ENCODE measurements at places on chromosomes 6 and 20.
A peak's percentile ranks its signal among the peaks of the same experiment; 100 is the strongest.

GRCh38 chr6:15501826-15502445 lies 160.9 kb downstream of the DTNBP1 start:
- DNase-seq: no peak

GRCh38 chr6:137339929-137340559 lies 120.9 kb upstream of the IFNGR1 start:
- no peak for DNase-seq

- no peak for DNase-seq
Observed at GRCh38 chr6:137882225-137882961, 15.3 kb downstream of the TNFAIP3 start.

DNA sequence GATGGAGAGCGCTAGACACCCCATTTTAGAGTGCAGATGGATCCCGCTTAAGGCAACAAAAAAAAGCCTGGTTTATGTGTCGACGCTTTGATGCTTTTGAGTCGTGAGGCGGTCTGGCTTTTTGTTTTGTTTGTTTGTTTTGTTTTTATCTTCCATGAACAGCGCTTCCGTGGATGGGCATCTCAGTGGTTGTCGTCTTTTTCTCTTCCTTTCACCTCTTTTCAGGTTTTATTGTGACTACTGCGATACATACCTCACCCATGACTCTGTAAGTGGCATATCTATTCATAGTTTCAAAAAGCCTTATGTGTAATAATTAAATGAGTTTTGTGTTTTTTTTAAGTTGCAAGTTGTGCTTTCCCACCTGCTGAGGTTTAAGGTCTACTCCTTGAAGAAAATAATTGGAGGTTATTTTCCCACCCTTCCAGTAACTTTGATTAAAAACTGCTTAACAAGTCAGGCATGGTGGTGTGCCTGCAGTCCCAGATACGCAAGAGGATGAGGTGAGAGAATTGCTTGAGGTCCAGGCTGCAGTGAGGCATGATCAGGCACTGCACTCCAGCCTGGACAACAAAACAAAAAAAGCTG lies 476 bp downstream of the SNRPC start:
- DNase-seq: no peak

GRCh38 chr6:44258921-44259320 lies 1.6 kb upstream of the SLC35B2 start:
- DNase-seq: no peak

- DNase-seq: no peak
Observed at GRCh38 chr6:3137057-3137777, 18.7 kb downstream of the BPHL start.

DNA sequence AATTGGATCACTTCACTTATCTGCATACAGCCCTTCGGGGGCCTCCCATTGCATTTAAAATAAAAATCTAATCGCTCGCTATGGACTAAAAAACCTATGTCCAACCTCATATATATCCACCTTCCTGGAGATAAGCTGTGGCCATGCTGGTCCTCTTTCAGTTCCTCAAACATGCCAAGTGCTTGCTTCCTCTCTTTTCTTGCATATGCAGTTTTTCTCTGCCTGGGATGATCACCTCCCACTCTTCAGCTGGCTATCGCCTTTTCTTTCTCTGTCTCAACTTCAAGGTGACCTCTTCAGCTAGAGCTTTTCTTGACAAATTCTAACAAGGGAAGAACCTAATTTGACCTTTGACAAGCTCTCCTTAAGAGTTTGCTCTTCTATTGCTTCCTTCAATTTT lies 5.6 kb upstream of the TFB1M start:
- DNase-seq: no peak

DNA sequence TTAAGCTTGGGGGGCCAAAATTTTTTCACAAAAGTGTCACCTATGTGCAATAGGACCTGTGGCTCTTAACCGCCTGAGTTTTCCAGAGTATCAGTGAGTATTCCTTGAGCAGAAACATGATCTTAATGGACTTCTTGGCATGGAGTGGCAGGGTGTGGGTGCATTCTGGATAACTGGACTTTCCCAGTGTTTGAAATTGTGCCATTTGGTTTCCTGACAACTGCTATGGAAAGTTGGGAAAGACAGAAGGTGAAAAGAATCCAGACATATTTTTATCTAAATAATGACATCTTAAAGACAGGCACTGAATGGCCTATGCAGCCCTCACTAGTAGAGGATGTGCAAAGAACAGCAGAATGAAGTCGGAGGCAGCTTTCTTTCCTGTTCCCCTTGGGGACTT lies 34.3 kb upstream of the ADTRP start:
- DNase-seq: no peak

GRCh38 chr20:19320005-19320404 lies 107.6 kb downstream of the SLC24A3 start:
- no peak for DNase-seq

GRCh38 chr6:131948692-131949619 lies 2.2 kb downstream of the CCN2 start:
- DNase-seq: no peak

DNA sequence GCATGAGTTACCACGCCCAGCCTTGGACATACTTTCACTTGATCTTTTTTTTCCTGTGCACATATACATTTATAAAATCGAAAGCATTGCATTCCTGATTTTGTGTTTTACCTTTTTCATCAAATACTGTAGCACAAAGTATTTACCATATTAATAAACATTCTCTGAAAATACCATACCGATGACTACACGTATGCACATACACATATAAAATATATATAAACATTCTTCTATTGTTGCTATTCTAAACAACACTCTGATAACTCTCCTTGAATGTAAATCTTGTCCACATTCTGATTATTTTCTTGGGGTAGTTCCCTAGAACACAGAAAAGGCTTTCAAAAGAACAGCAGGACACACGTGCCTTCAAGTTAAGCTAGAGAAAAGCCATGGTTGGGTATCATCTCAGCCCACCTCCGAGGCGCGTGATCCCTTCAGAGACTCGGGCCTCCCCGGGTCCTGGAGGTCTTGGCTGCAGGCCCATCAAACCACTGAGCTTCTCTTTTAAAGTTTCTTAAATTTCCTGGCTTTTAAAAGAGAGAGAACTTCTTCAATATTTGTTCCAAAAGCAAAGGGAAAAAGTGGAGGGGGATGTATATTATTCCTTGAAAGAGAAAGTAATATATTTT lies 198.1 kb downstream of the MYLK4 start:
- DNase-seq: no peak

- no peak for DNase-seq
Observed at GRCh38 chr6:147614501-147614900, 106.0 kb downstream of the SAMD5 start.

GRCh38 chr6:82410151-82410648 lies 46.6 kb downstream of the TPBG start:
- no peak for DNase-seq

- DNase-seq: no peak
Observed at GRCh38 chr6:85278466-85279035, 171.3 kb upstream of the NT5E start.

DNA sequence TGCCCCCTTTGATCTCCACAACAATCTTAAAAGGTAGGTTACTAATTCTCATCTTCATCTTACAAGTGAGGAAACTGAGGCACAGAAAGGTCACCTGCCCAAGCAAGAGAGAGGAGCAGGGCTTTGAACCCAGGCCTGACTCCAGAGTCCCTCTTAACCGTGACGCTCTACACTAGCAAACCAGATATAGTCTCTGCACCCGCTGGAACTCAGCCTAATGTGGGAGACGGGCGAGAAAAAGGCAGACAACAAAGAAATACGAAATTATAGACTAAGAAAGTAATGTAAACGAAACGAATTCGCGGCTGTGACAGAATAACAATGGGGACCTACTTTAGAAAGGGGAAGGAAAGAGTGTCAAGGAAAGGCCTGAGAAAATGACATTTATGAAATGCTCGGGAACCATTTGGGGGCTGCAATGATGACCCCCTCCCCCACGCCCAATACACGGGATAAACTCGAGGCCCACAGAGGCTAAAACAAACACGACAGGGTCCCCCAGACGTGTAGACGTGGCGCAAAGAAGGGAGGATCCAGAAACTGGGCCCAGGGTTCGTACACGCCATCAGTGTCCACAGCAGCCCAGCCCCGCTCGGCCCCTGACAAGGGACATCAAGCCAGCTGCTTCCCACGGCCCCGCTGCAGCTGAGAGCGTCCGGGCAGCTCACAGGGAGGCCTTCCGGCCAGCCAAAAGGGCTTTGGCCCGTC lies 637 bp downstream of the TRPC4AP start:
- no peak for DNase-seq

GRCh38 chr20:29079769-29080690 lies 2177.4 kb upstream of the DEFB115 start:
- DNase-seq: no peak

- no peak for DNase-seq
Observed at GRCh38 chr20:63774306-63774705, 34.7 kb downstream of the SLC2A4RG start.

DNA sequence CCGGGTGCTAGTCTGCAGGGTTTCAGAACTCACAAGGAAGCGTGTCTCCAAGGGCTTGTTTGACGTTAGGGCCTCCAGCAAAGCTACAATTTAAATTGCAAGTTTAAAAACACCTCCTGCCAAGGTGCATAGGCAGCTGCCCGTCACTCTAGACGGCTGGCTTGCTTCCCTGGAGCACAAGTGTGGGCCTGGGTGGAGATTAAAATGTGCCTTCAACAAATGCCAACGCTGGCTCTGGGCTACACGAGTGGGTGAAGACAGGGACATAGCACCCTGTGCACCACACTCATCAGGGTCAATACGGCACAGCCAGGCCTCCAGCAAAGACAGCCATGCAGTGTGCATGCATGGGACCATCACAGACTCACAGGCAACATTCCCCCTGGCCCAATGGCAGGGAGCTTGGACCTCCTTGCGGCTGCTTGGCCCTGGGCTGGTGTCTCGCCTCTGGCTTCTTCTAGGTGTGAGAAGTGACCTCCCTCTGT lies 48.4 kb upstream of the FRMD1 start:
- no peak for DNase-seq

DNA sequence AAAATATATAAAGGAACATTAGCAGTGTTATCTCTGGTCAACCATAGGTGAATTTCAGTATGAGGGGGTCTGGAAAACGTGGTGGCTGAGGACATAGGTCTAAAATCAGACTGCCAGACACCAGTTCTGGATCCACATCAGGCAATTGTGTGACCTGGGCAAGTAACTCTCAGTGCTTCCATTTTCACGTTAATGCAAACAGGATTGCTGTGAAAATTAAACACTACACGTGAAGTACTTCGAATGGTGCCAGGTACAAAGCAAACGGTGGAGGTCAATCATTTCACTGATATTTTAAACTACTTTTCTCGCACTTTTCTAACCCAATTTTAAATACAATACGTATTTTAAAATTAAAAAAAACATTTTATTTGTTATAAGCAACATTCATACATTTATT lies 315.7 kb downstream of the TRDN start:
- peak; percentile 83 for DNase-seq

DNA sequence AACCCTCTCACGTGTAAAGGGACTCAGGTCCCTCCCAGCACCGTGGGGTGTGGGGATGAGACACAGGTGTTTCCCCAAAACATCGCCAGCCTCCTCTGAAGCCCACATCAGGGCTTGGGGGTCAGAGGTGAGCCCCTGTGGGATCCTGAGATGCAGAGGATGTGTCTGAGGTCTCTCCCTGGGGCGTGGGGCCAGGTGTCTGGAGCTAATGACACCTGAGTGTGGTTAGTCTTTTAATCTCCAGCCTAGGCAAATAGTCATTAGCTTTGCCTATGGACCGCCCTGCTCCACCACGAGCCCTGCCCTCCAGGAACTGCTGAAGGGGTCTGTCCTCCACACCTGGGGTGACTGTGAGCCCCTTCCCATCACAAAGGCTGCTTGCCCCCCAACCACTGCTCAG lies 1.7 kb downstream of the SRMS start:
- DNase-seq: no peak

DNA sequence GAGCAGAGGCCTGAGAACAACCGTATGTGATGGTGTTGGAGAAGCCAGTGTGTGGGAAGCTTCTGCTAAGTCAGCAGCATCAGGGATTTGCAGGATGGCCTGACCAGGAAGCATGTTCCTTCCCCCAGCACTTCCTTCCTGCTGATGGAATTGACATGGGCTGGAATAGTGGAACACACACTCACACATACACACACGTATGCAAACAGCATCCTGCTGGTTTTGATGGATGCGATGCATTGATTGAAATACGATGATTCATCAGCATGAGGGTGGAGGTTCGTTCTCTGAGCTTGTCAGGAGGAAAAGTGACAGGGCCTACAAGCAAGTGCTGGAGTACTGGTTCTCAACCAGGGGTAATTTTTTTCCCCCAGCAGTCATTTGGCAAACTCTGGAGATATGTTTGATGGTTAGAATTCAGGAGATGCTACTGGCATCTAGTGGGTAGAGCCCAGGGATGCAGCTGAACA lies 229.1 kb downstream of the NFATC2 start:
- no peak for DNase-seq

DNA sequence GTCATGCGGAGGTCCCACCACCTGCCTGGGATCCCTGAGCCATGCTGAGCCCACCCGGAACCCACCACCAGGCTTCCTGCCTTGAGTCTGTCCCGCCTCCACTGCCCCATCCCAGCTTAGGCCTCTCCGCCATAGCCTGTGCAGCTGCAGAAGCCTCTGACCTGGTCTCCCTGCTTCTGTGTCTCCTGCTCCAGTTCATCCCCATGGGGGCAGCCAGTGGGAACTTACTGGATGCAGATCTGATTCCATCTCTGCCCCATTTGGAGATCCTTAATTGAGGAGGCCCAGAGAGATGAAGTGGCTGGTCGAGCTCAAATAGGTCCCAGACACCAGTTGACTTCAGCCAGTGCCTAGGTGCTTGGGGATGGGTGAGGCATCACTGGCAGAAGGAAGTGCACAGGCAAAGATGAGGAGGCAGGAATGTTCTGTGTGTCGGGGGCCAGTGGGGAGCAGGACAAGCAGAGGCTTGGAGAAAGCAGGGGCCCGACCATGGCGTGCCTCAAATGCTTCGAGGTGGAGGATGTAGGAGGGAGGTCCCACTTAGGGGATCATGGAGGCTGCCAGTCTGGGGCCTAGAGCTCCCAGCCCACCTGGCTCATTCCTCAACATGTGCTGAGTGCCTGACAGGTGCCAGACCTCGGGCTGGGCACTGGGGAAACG lies 112.8 kb downstream of the TOX2 start:
- no peak for DNase-seq

- DNase-seq: no peak
Observed at GRCh38 chr6:39800034-39801032, 8.2 kb downstream of the DAAM2 start.

GRCh38 chr6:30778001-30778635 lies 33.8 kb upstream of the IER3 start:
- DNase-seq: no peak

- no peak for DNase-seq
Observed at GRCh38 chr6:10384610-10385523, 30.0 kb downstream of the TFAP2A start.

- no peak for DNase-seq
Observed at GRCh38 chr20:47784599-47785310, 526 bp downstream of the SULF2 start.

DNA sequence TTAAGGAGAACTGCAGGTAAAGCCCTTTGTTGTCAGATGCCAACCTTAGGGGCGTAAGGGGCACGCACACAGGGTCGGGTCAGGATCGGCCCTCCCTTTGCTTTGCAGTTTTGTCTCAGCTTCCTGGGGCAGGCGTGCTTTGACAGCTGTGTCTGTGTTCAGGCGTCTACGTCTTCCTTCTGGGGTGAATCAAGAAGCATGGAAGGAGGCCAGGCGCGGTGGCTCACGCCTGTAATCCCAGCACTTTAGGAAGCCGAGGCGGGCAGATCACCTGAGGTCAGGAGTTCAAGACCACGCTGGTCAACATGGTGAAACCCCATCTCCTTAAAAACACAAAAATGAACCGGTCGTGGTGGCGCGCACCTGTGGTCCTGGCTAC lies 1.3 kb downstream of the ZGPAT start:
- no peak for DNase-seq

Data from NCI-H774 (cell line).